ENCODE measurements at places on chromosomes 2 and 18.

- no peak for DNase-seq
Measured at GRCh38 chr2:180258041-180258537, 251.0 kb upstream of the CWC22 start.

GRCh38 chr2:237227592-237228280 lies 142.0 kb downstream of the COPS8 start:
- no peak for DNase-seq

DNA sequence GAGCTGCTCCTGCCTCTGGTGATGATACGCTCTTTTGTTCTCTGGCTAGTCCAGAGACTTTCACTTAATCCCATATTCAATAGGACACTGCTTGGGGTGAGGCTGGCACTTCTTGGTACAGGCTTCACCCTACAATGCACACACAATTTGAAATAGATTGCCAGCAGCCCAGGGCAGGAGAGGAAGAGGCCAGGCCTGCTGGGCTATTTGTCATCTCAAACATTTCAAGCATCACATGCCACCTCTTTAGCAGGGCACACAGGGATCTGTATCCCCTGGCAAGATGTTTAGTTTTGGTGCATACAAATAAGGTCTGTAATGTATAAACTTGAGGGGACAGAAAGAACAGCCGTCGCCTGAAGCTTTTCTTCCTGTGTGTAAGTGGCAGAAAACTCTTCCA lies 120.4 kb downstream of the CHST9 start:
- DNase-seq: no peak

DNA sequence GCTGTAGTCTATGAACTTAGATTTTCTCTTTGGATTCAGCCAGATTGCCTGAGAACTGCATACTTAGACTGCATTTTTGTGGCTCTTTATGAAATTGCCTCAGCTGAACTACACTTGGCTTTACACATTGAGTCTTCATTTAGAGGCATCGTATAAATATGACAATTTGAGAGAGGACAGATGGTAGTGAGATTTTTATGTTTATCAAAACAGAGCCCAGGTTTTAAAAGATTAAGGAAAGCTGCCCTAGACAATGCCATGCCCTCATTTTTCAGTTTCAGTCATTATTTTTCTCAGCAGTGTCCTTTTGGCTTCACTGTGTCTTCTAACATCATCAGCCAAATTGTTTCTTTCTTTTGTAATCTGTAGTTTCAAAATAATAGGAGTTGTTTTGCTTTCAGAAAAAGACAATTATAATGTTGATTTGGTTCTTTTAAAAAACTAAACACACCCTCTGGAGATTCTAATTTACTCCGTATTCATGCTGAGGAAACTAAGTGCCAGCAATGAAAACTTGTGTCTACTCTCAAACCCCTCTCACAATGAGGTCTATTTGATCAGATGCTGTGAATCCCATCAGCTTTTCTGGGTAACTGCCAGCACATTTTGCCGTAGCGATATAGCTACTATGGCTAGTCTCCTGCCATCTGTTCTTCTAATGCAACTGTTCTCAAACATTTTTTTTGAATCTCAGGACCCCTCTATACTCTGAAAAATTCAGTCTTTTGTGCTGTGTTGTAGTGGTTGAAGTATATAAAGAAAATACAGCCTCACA lies 46.2 kb downstream of the TWSG1 start:
- DNase-seq: no peak

DNA sequence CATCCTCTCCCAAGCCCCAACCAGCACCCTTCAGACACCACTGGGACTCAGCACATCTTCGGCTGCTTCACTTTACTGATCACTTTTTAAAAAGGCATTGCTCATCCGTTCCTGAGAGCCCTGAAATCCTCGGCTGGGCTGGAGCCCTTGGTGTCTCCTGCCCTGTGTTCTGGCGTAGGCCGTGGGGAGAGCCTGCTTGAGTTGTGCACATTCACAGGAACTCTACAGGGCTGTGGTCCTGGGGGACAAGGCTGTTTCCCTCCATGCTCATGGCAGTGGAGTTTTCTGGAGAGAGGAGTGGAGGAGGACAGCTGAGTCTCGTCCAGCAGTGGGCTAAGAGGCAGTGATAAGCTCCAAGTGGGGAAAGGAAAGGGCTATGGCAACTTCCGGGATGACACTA lies 15.9 kb downstream of the CENPA start:
- DNase-seq: no peak

DNA sequence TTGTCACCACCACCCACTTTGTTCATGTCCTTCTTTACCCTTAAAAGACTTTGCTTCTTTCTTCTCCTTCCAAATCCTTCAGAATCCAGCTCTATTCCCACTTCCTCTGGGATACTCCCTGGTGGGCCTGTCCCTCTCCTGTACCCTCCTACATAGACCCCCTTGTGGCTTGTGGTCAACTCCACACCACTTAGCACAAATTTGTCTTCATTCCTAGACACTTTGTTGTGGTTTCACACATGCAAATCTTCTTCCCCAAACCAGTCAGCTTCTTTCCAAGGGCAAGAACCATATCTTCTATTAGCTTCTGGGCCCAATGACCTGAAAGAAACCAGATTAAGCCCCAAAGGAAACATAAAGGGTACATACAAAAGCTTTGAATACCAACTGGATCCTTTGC lies 342.4 kb downstream of the TNS1 start:
- no peak for DNase-seq

GRCh38 chr2:160499865-160500264 lies 6.3 kb upstream of the RBMS1 start:
- no peak for DNase-seq

DNA sequence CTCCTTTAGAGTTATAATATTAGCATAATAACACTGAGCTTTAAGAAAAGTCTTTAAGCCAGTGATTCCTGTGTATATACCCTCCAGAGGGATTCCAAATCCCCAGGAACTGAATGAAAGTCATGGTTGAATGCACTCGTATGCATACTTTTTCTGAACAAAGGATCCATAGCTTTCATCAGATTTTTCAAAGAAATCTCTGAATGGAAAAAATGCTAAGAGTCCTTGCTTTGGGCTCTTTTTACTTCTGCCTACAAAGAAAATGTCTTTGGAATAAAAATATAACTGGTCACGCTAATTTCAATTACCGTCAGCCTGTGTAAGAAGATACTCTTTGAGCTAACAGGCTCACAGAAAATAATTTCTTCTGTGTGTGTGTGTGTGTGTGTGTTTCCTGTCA lies 939.5 kb downstream of the ERBB4 start:
- peak; percentile 77 for DNase-seq

- no peak for DNase-seq
Measured at GRCh38 chr2:167784084-167784425, 463.3 kb downstream of the STK39 start.

DNA sequence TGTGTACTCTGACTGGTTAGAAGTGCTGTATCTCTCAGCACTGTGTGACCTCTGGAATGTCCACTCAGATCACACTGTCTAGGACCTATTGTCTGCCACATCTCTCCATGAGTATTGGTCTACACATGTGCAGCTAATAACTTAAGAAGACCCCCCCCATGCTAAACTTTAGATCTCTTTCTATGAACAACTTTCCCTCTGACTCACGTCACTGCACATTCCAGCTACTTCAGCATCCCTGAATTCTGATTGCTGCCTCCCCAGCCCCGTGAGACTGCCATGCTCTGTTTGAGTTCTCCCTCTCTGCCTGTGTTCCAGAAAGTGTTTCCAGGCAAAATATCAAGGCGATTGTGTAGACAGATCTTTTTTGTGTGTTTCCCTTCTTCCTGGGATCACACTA lies 41.8 kb downstream of the RAPGEF4 start:
- DNase-seq: no peak

DNA sequence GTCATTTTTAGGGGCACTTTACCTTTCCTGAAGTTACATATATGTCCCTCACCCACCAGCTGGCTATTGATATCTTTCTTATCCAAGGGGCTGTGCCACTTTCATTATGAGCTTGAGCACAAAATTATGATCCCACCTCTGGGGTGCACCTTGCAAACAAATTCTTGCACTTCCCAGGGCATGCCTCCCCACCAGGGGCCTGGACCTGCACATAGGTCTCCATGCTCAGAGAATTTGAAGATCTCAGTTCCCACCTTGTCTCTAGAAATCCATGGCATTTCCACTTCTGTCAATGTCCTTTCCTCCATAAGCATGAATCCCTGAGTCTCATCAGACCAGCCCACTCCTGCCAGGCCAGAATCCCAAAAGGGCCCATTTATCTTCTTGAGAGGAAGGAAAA lies 449.1 kb upstream of the REG3G start:
- DNase-seq: no peak

GRCh38 chr2:171553858-171554257 lies 31.6 kb downstream of the CYBRD1 start:
- DNase-seq: no peak

DNA sequence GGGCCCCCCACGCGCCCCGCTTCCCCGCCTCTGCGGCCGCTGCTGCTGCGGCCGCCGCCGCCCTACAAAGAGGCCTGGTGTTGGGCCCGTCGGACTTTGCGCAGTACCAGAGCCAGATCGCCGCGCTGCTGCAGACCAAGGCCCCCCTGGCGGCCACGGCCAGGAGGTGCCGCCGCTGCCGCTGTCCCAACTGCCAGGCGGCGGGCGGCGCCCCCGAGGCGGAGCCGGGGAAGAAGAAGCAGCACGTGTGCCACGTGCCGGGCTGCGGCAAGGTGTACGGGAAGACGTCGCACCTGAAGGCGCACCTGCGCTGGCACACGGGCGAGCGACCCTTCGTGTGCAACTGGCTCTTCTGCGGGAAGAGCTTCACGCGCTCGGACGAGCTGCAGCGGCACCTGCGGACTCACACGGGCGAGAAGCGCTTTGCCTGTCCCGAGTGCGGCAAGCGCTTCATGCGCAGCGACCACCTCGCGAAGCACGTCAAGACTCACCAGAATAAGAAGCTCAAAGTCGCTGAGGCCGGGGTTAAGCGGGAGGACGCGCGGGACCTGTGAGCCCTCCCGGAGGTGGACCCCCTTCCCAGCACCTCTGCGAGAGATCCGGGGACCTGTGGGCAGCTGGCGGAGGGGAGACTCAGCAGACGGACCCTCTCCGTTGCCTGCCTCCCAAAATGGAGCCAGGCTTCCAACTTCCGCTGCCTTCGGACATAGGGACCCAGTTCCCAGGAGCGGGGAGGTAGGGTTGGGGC lies 1.9 kb downstream of the SP5 start:
- DNase-seq: no peak

DNA sequence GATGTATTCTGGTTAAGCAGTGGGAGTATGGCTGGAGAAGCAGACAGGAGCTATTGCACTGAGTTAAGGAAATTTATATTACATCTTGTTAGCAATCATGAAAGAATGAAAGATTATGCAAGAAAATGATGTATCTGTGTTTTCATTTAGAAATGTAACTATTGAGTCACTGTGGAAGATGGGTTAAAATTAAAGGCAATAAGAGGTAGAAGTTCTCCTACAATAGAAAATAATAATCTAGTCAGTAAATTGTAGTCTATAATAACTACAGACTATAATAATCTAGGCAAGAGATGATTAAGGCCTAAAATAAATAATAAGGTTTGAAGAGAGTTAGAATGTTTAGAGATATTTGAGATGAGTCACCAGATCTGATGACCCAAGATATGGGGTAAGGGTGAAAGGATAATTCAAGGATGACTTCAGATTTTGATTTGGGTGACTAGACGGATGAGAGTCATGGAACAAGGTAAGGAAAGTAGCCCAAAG lies 371.9 kb upstream of the KCNH7 start:
- no peak for DNase-seq

- no peak for DNase-seq
Measured at GRCh38 chr18:65017372-65017760, 733.4 kb upstream of the CDH7 start.

GRCh38 chr2:120606931-120607330 lies 128.7 kb upstream of the GLI2 start:
- no peak for DNase-seq

GRCh38 chr2:38765149-38765548 lies 12.9 kb upstream of the GEMIN6 start:
- no peak for DNase-seq

GRCh38 chr2:97695744-97696143 lies 17.6 kb upstream of the ZAP70 start:
- no peak for DNase-seq

DNA sequence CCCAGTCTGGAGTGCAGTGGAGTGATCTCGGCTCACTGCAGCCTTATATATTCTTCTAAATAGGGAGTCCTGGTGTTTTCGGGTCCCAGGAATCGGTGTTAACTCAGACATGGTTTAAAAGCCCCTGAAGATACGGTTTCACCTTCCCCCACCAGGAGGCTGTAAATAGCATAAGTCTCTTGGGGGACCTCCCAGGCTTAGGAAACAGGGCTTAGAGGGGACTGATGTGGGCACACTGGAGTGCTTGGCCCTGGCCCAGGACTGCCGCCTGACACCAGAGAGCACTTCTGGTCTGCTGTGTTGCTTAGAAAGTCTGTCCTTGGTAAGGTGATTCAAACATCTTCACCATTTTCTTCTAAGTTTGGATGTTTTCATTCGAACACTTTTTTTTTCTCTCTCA lies 39.7 kb upstream of the MAP4K4 start:
- no peak for DNase-seq

GRCh38 chr2:25000503-25001324 lies 29.0 kb upstream of the DNAJC27 start:
- no peak for DNase-seq

Measured in SK-N-MC (cell line).